ENCODE measurements at places on chromosomes 5 and 9.
A peak's percentile ranks its signal among the peaks of the same experiment; 100 is the strongest.

DNA sequence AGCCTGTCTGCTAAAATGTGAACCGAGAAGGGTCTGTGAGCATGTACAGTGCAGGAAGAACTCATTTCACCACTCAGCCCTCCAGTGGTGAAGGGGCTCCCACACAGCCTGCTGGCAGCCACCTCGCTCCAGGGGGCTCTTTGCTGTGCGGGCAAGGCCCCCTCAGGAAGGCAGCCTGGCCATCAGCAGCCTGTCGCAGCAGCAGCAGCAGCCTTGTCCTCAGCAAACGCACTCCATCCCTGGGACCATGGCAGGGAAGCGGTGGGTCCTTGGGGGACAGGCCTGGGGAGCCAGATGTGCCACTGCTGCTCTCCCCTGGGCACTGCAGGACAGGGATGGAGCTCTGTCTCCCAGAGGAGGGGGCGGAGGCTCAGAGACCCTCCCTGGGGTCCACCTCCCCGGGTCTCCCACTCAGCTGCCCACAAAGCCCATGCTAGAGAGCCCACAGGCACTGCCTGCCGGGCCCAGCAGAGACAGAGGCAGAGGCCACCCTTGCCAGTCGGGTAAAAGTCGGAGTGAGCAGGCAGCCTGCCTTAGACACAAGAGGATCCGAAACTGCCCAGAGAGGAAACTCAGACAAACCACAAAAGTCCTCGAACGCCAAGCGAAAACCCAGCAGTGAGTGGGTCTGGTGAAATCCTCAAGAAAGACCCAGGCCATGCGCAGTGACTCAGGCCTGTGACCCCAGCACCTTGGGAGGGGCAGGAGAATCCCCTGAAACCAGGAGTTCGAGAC lies 8.0 kb downstream of the BRD3 start:
- DNase-seq, result no peak

GRCh38 chr5:177195307-177195952 lies 61.9 kb downstream of the NSD1 start:
- DNase-seq, result no peak

DNA sequence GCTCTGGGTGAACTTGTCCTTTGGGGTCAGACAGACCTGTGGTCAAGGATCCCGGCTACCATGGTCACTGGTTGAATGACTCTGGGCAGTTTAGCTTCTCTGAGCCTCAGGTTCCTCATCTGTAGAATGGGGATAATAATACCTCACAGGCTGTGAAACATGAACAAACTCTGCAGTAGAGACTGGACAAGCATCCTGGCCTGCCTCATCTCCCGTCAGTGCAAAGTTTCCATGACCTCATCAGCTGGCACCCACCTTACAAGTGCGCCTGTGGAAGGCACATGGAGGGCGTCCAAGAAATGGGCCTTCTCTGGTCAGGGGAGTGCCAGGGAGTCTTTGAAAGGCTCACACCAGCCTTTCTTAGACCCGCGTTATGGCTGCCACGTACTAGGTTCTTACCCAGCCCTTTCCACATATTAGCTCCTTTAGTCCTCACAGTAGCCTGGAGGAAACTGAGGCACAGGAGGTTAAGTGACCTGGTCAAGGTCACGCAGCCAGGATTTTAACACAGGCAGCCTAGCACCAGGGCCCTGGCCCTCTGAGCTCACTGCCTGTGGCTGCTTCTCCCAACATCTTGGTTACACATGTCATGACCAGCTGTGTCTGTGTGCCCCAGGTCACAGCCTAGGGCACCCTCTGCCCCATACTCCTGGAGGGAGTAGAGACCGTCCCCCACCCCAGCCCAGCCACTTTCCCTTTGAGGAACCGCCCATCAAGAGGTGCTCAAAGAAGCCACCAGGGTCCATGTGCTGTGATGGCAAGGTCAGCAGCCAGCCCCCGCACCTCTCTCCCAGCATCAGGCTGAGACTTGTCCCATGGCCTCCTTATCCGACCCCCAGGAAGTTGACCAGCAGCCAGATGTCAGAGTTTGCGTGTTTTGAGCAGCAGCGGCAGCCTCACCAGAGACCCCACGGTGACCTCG lies 39.4 kb upstream of the RPL26L1 start:
- peak; percentile 73 for DNase-seq

DNA sequence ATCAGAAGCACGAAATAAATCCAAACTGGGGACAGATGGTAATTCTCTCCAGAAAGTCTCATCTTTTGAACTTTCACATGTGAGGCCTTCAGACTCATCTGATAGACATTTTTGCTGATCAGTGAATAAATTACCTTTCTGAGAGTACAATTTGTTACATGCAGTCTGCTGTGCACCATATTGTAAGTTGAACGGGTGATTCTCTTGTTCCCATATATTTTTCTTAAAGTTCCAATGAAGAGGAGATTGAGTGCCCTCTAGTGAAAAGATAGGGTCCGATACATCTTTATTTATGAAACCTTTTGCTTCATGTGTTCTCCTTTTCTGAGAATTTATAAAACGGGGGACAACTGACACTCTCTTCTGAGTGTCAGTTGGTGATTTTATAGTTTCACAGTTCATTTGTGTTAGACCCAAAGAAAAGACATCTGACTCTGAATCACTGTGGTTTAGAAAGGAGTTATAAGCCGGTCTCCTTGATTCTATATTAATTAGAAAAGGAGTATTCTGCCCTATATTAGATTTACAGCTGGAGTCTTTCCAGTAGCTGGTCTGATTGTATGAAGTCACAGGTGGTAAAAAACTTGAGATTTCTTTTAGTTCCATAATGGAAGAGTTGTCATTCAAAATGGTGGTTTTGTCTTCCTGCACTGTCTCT lies 30.4 kb downstream of the GNG10 start:
- peak; percentile 55 for DNase-seq

- no peak for DNase-seq
These were observed 32.6 kb downstream of the SLC38A9 start for GRCh38 chr5:55679556-55679955.
